Panc1 (cell line): ENCODE measurements at places on chromosomes 6 and 20.
A peak's percentile ranks its signal among the peaks of the same experiment; 100 is the strongest.

- no peak for DNase-seq
Measured at GRCh38 chr20:33687993-33688937, 2.1 kb upstream of the E2F1 start.

DNA sequence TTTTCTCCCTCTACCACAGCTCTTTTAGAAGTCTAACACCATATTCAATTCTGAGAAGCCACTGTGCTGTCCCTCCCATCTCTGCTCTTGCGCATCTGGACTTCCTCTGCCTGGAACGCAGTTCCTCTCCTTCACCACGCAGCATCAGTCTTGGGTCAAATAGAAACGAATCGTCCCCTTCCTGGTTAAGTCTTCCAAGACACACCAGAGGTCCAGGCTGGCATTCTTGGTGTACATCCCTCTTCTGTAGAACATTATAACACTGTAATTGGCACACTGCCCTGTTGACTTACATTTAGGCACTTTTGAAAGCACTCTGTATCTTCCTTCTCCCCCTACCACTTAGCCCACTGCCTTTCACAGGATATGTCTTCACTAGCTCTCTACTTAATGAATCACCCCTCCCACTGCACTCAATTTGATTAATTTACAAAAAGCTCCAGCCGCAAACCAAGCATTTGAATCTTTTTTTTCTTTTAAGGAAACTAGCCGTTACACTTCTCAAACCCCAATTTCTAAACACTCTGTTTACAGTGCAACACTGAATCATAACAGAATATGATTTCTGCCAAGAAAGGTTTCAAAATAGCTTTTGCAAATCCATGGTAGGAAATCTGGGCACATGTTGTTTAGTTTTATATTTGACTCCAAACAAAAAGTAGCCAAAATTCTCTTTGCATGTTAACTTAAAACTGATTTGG is 140.8 kb upstream of the CARMIL1 start:
- DNase-seq: peak; percentile 12

DNA sequence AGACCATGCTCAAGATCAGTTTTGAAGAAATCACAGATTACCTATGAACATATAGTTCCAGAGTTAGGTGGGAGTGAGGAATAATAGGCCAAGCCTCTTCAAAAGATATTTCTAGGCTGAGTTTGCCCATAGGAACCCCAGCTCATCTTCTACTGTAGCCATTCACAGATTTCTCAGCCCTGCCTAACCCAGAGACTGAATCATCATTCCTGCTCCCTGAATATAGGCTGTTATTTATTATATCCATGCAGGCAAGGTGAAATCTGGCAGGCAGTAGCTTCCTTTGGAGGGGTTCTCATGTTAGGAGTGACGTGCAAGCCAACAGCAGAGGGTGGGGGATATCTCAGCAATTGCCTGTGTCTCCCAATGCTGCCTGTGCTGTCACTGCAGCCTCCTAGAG is 25.6 kb upstream of the ADGRF4 start:
- DNase-seq: no peak

DNA sequence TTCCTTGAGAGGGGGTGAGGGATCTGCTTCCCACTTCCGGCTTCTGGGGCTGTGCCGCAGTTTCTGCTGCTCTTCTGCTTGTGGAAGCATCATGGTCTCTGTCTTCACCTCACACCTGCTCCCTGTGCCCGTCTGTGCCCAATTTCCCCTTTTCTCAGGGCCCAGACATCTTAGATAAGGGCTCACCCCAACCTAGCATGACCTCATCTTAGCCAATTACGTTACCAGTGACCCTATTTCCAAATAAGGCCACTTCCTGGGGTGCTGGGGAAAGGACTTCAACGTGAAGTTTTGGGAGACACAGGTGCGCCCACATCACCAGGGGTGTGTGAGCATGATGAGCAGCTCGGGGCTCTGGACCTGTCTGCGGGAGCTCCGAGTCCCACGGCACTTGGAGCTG is 20.7 kb upstream of the RBBP8NL start:
- DNase-seq: no peak

DNA sequence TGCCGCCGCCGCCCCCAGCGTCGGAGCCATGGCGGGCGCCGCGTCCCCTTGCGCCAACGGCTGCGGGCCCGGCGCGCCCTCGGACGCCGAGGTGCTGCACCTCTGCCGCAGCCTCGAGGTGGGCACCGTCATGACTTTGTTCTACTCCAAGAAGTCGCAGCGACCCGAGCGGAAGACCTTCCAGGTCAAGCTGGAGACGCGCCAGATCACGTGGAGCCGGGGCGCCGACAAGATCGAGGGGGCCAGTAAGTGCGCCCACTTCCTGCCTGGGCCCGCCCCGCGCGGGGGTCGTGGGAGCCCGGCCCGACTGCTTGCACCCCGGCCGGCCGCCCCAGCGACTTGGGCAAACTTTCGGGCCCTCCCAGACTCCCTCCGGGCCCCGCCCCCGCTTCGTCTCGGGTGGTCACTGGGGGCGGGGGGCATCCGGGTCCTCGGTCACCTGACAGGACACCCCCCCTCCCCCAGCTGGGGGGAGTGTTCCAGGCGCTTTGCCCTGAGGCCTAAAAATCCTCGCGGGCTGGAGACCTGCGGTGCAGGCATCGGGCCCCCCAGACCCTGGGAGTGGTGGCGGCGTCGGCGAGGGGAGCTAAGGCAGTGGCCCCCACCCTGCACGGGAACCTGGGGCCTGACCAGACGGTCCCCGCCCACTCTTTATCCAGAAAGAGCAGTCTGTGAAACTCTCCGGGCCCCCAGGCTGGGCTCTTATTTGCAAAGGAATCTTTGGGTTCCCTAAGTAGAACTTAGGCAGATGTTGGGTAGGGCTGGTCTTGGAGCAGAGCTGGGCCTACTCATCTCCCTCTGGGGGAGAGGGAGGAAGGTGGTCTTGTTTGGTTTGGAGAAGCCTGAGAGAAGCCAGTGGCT is 501 bp downstream of the PLCG1 start:
- no peak for DNase-seq

DNA sequence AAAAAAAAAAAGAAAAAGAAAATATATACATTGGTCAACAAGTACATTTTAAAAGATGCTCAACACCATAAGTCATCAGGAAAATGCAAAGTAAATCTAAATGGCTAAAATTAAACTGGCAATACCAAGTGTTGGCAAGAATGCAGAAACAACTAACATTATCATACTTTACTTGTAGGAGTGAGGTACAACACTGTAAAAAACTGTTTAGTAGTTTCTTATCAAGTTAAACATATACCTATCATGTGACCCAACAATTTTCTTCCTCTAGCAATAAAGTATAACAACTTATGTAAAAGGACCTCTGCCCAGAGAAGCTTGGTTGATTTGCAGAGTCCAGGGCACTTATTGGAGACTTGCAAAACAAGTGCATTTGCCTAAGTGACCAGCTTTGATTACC is 40.4 kb downstream of the LMBRD1 start:
- DNase-seq: no peak

DNA sequence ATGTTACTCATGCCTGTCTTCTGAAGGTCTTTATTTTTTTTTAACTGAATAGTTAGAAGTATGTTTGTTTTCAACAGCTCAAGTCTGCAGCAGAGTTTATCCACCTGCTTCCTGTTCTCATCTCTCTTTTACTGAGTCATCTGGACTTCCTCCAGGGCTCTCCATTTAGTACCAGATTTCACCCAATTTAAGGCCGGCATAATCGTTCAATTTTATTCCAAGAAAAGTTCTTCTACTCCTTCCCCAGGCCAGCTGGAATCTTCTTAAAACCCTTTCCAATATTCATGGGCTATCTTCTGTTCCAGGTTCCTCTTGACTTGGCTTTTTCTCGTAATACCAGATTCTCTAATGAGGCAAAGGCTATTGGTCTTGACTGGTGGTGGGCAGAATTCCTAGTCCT is 79.0 kb upstream of the LAMA2 start:
- DNase-seq: no peak

GRCh38 chr20:24789877-24790276 is 159.2 kb upstream of the CST7 start:
- DNase-seq: no peak

DNA sequence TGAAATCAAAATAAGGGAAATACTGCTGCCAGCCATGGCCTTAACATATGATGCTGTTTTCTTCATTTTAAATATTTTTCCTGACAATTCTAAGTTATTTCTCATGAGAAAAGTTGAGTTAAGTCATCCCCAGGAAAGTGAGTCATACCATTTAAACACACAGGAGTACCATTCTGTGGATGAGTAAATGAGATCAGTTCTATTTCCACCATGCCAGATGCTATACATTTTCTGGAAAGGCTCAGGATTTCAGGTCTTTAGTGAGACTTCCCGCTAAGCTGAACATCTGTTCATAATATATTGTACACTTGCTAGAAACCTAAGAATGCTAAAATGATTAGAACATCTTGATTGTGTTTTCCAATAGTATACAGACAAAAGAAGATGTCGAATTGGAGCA is 256.2 kb upstream of the MANEA start:
- no peak for DNase-seq

DNA sequence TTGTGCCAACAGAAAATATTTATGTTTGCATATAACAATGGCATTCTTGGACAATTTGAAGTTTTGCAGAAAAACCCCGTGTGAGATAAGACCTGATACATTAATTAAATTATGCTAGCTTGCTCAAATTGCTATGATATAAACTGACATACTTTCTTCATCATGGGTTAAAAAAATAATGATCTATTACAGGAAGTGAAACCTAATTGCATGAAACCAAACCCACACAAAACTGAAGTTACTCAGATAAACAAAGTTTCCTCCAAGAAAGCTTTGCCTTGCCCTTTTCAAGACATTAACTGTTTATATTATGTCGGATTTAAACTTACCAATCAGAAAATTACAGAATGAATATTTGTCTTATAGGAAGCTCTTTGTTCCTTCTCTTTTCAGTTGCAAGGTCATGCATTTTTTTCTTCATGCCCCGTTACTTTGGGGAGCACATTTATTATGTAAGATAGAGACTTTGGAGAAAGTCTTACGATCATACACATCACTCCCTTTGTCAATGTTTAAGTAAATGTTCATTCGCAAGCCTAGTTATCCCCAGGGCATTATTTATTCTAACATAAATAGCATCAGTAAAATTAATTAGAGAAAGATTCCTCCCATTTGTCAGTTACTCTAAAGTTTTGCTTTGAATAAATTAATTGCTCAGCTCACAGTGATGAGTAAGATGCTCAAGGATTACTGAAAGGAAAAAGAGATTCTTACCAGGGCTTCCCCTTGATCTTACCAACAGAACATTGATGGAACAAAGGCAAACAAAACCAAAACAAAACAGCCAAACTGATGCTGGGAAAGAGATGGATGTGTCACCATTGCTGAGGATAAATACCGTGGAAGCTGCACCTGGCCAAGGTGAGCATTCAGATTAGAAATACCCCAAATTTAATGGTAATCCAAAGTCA is 14.8 kb upstream of the TMEM244 start:
- no peak for DNase-seq

DNA sequence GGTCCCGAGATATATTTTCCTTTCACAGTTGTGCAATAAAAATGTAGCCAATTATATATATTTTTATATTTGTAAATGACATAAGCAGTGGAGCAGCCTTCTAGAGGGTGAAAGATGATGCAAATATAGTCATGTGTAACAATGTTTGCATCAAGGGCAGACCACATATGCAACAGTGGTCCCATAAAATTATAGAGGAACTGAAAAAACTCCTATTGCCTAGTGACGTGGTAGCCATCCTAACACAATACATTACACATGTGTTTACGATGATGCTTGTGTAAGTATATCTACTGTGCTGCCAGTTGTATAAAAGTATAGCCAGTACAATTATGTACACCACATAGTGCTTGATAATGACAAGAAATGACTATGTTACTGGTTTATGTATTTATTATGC is 162.8 kb downstream of the ZFAND3 start:
- no peak for DNase-seq

- no peak for DNase-seq
Measured at GRCh38 chr6:26379292-26379691, 3.6 kb upstream of the BTN2A2 start.

DNA sequence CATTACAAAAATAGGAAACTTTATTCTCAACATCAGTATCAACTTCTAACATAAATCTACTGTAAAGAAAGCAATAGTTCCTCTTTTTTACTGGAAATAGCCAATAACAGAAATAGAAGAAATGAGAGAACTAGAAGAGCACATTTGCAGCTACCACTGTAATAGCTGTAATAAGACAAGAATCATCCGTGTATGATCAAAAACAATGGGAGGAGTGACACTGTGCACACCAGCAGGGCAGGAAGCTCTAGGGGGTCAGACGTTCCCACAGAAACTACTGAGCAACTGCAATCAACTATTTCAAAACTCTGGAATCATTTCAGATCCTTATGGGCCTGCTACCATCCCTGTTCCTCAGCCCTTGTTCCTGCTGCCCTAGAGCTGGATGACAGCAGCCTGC is 43.7 kb downstream of the NINL start:
- DNase-seq: no peak

GRCh38 chr6:146990821-146991798 is 213.1 kb upstream of the STXBP5 start:
- DNase-seq: peak; percentile 50

DNA sequence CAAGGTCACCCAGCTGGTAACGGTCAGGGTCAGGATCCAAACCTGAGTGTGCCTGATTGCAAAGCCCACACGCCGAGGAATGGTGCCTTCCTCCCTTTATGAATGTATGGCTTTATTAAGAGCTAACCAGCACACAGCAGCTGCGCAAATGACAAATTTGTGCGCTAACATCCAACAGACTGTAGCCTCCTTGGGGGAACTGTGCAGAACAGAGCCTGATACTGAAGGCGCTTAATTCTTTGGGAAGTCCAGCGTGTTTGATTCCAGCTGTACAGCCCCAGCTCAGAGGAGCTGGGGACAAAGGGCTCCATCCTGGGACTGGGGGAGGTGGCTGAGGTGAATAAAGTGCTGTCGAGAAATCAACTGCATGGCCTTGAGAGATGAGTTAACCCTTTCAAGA is 75.7 kb upstream of the JARID2 start:
- DNase-seq: no peak

GRCh38 chr6:112041535-112041934 is 12.4 kb upstream of the CCN6 start:
- no peak for DNase-seq

DNA sequence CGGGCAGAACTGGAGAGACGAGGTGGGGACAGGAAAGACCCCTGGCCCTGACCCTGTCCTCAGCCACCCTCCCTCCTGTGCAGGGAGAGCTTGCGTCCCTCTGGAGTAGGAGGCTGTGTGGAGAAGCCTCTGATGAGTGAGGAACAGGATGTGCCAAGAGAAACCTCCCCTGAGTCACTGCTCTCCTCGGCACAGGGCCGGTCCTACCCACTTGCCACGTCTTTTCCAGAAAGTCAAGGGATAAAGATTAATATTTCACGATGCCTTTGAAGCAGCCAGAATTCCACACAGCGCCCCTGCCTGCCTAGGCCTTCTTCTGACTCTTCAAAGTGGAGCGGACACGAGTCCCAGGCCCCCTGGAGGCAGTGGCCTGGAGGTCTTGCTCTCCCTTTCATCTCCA is 34.9 kb upstream of the THBS2 start:
- no peak for DNase-seq

DNA sequence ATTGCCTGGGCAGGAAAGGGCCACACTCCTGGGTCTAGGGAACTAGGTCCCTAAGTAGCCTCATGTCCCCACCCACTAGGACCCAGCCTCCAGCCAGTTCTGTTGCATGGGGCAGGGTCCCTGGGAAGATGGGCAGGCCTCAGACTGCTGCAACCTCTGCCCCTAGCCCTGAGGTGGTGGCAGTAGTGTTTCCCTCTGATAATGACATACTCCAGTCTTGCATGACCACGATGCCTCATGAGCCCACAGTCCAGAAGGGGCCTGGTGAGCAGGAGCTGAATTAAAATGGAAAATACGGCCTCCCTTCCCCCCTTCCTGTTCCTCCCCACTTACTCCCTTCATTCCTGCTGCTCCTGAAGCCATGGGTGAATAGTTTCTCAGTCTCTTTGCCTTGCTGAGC is 36.0 kb upstream of the SCRT2 start:
- DNase-seq: no peak

- DNase-seq: no peak
Measured at GRCh38 chr6:112288475-112288874, 34.1 kb upstream of the LAMA4 start.
